ENCODE measurements at places on chromosomes 11 and 22.

GRCh38 chr11:68015467-68015866 is 5.3 kb downstream of the ALDH3B1 start:
- no peak for DNase-seq

DNA sequence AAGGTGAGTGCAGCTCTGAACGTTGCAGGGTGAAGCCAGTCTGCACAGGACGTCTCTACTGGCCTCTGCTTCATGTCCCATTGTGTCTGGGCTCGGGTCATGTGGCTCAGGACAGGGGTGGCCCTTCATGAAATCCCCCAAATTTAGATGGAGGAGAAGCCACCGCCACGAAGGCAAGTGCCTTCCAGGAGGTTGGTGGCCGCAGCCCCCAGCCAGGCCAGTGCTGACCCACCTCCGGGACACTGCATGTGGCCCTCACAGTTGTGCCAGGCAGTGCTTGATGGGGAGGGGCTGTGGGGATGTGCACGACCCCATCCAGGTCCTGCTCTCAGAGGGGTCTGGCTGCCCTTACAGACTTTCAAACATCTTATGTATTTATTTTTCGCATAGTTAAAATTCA is 1311.1 kb downstream of the BRD1 start:
- DNase-seq, result no peak

- DNase-seq, result peak; percentile 16
These were observed 586 bp downstream of the LRP5 start for GRCh38 chr11:68312780-68313573.

- DNase-seq, result no peak
These were observed 10.2 kb upstream of the MS4A12 start for GRCh38 chr11:60482361-60482760.

DNA sequence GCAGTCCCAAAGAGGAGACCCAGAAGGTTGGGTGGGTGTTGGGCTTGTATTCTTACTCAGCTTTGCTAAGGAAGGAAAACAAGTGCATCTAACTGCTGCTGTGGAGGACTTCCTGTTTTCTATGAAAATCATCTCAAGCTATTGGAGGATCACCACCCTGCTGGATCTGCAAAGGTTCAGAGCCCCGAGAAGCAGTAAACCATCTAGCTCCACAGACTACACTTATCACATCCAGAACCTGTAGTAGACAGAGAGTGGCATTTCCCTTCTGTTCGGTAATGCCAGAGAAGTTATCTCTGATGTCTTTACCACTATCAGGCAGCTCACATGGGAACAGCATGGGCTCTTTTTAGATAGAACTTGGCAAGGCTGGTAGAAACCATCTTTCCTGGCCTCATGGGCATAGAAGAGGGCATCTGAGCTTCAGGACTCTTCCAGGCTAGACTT is 21.7 kb downstream of the KCNJ1 start:
- DNase-seq, result no peak

- no peak for DNase-seq
These were observed 30.9 kb downstream of the KCNQ1OT1 start for GRCh38 chr11:2668876-2669275.

GRCh38 chr11:14330881-14331280 is 28.1 kb downstream of the RRAS2 start:
- no peak for DNase-seq

GRCh38 chr22:47279746-47280145 is 517.3 kb downstream of the TBC1D22A start:
- no peak for DNase-seq

- DNase-seq, result peak; percentile 36
These were observed 47.2 kb downstream of the C11orf58 start for GRCh38 chr11:16785520-16786128.

GRCh38 chr22:41003066-41003465 is 51.9 kb downstream of the RBX1 start:
- no peak for DNase-seq

GRCh38 chr22:40000171-40000570 is 5.4 kb downstream of the FAM83F start:
- DNase-seq, result no peak

DNA sequence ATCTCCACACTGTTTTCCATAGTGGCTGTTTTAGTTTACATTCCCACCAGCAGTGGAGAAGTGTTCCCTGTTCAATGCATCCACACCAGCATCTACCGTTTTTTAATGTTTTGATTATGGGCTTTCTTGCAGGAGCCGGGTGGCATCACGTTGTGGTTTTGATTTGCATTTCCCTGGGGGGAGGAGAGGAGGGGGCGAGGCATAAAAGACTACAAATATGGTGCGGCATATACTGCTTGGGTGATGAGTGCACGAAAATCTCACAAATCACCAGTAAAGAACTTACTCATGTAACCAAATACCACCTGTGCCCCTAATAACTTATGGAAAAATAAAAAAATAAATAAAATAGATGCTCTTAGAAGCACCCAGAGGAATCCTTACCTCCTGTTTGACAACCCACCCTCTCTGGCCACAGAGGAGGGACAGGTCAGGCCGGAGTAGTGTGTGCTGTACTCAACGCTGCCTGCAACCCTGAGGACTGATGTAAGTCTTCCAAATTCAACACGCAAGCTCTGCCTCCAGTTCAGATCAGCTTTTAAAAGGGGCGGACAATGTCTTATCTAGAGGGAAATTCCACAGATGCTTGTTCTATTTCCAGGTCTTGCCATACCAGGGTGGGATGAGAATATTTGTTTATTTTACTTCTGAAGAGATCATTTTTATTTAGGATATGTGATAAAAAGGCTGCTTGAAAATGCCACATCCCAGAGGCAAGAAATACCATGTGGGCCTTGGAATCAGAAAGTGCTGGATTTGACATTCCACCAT is 329.6 kb upstream of the B3GAT1 start:
- DNase-seq, result no peak

DNA sequence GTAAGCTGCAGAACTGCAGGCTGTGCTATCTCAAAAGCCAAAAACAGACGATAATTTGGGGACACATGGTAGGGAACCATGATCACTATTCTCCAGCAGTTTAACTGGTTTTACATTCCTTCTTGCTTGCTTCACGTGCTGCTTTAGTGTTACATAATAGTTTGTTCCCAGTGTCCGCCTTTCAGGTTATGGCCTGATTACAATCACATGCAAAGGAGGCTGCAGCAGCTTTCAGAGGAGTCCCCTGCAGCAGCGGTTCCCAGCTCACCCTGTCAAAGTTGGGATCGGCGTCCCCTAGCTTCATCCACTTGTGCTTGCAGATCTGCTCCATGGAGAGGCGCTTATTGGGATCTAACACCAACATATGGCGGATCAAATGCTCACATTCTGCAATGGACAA is 39.2 kb upstream of the APOA1 start:
- DNase-seq, result no peak

DNA sequence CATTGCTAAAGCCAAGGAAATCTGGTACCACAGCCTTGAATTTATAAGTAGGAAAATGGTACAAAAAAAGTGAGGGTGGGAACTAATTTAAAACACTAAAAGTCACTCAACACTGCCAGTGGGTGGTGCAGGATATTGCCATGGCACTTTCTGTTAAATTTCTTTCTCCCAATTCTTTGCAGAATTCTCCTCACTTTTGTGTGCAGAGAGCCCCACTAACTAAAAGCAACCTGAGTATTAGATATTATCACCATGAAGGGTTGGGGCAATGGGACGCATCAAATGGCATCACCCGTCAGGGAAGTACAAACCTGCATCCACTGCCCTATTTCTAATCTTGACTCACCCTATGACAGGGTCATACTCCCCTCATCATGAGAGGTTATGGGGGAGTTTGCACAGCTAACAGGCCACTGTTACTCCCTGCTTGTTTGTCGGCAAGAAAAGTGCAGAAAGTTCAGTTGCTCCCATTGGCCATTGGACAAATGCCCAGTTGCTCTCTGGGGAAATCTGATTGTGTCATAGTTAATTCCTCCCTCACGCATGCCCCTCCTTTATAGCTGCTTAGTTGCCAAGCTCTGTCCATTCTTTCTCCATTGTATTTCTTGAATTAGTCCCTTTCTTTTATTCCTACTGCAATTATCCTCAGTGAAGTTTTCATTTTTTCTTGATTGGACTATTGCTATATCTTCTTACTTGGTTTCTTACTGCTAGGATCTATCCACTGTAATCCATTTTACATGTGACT is 93.8 kb upstream of the BLID start:
- DNase-seq, result no peak

GRCh38 chr11:29628609-29629008 is 388.2 kb downstream of the KCNA4 start:
- DNase-seq, result no peak

- DNase-seq, result no peak
These were observed 161.3 kb downstream of the DDX10 start for GRCh38 chr11:108826136-108826535.

GRCh38 chr22:22716136-22716665 is 71.8 kb downstream of the GGTLC2 start:
- no peak for DNase-seq

DNA sequence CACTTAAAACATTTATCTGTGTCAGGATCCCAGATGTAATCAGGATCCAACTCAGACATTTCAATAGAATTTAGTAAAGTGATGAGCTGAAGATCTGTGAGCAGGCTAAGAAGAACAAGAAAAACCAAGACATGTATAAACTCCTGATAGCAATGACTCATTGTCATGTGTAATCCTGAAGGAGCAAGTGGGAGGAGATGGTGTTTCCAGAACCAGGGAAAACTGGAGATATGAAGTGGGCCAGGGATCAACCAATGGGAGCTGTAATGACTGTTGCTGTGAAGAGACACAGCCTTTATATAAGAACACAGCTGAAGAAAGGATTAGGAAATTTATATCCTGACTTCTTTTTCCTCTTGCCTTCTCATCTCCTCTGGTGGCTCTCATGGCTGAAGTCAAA is 682.5 kb upstream of the ARHGAP42 start:
- DNase-seq, result no peak
